ENCODE measurements at places on chromosomes 2 and 18.

GRCh38 chr2:33430856-33431255, 45.6 kb upstream of the RASGRP3 start:
- DNase-seq = no peak

DNA sequence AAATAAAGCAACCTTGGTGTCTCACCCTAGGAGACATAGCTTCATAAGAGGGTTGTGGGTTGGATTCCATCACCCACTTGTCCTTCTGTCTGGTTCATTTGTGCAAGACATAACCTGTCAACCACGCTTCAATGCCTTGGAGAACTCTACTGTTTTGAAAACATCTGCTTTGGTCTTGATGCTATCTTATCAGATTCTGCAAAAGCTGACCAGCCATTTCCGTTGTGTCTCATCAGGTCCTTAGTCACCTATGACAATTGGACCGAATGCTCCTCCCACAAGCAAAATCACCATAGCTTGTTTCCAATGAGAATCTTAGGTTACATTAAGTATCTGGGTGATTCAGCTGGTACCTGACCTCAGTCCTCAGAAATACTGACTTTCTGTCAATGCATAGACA, 35.4 kb downstream of the STAT4 start:
- no peak for DNase-seq

DNA sequence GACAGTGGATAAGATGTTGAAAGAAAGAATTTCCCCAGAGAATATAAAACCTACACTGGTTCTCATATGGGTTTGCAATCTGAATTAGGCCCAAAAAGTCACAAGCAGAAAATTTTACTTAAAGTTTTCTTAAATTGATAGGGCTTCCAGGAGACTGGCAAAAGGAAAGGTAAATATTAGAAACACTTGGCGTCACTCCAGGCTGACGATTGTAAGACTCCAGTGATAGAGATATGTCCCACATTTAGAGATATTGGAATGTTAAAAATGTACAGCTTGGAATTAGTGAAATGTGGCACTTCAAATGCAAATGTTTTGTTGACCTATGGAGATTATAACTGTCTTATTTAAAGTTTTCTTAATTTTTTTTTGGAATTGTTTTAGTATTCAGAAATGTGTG, 14.0 kb downstream of the YIPF4 start:
- DNase-seq = no peak

GRCh38 chr2:50469784-50470183, 562.1 kb downstream of the NRXN1 start:
- no peak for DNase-seq

- no peak for DNase-seq
Measured at GRCh38 chr2:219634951-219635751, 7.7 kb downstream of the SLC4A3 start.

DNA sequence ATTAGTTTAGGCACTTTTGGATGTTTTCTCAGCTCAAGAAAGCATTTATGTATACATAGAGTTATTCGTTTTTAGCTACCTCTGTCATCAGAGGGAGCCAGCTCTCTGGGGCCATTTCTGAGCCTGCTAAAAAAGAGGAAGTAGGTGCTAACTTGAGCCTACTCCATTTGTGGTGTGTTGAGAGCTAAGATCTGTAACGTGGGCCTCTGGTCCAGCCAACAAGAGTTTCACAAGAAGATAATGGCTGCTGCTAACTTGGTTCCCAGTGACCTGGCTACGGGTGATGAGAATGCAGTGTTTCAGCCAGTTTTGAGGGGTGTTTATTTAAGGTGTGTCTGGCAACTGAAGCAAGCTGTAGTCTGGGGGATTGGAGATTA, 182.5 kb downstream of the PRKCE start:
- no peak for DNase-seq

- DNase-seq = no peak
Measured at GRCh38 chr18:35818353-35818667, 154.2 kb upstream of the RMP24 start.

- peak; percentile 42 for DNase-seq
Measured at GRCh38 chr2:160294339-160294803, 94.3 kb upstream of the ITGB6 start.

DNA sequence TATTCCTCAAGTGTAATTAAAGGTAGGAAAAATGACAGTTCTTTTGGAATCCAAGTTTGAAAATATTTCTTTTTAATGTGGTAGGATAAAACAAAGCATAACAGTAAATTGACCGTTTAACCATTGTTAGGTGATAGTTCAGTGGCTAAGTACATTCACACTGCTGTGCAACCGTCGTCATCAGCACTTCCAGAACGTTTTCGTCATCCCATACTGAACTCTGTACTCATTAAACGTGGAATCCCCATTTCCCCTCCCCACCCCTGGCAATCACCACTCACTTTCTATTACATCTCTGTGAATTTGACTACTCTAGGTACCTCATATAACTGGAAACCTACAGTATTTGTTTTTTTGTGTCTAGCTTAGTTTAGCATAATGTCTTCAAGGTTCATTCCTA, 32.9 kb upstream of the FZD5 start:
- no peak for DNase-seq

DNA sequence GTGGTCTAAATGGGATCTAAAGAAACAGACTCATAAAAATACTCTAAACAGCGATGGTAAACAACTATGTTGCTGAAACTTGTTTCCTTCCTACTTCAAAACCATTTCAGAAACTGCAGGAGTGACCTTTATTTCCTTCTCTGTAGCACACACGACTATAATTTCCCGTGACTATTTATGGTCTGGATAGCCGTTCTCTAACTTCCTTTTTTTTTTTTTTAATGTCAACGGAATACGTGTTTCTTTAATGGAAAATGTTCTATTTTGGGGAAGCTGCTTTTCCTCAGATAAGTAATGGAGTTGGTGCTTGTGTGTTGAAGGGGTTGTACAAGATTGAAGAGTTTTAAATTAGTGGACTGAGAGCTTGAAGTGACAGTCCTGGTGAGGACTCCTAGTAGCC, 224.1 kb downstream of the PHLPP1 start:
- DNase-seq = no peak

DNA sequence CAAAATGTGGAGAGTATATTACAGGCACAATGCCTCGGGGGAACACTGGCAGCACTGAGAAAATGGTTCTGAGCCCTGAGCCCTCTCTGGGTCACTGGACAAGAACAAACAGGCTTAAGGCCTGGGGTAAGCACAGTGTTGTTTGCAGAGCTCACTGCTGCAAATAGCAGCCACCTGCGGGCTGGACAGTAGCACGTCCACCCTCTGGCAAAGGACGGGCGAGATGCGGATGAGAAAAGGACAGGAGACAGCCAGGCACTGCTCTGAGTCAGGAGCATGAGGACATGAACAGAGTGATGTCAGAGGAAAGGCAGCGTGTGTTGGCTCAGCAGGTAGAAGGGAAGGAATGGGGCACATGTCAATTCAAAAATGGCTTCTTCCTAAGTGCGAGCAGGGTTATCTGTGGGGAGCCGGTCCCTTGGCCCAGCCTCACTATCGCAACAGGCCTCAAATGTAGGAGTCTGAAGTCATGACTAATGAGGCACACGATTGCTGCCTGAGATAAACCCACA, 25.9 kb upstream of the NEB start:
- DNase-seq = no peak

GRCh38 chr18:78699499-78699898, 280.1 kb upstream of the SALL3 start:
- DNase-seq = no peak

GRCh38 chr2:64018701-64019082, 536 bp downstream of the VPS54 start:
- no peak for DNase-seq

- DNase-seq = no peak
Measured at GRCh38 chr18:63234841-63235240, 84.7 kb downstream of the BCL2 start.

- DNase-seq = no peak
Measured at GRCh38 chr18:22345718-22346117, 72.0 kb downstream of the CTAGE1 start.

DNA sequence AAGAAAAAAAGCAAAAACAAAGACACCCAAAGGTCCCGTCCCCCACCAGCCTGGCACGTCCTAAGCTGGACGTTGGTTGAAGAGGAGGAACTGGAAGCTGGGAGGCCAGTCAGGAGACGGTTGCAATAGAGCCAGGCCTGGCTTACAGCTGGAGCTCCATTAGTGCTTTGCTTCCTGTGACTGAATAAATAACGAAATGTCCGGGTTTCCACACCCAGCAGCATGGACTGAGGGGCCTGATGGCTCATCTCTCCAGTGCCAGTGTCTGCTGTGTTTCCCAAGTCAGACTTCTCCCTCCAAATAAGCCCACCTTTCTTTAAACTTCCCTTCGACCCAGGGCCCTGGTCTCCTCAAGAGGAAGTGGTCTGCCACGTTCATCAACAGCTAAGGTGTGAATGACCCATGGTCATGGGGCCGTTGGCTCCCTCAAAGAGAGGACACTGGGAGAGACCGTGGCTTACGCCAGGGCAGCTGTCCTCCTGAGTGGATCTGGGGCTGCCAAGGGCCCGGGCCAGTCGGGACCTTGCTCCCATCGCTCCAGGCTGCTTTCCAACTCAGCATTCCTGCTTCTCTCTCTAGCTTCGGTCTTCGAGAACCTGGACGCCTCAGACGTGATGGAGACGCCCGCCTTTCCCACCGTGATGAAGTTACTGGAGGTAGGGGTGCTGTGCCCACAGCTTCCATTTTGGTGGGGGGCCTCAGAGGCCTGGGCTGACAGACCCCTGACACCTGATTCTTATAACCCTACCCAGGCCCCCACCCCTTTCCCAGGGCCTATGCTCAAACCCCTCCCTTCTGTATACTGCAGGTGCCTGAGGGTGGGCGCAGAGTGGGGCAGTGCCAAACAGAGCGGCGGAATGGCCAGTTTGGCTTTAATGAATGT, 44.9 kb downstream of the MYO7B start:
- no peak for DNase-seq

GRCh38 chr2:185381631-185382030, 357.0 kb upstream of the FSIP2 start:
- DNase-seq = no peak

- no peak for DNase-seq
Measured at GRCh38 chr2:212197776-212198175, 340.8 kb downstream of the ERBB4 start.
